ENCODE measurements at places on chromosomes 5 and 9. TPM values are rescaled to one million over a fixed set of nuclear protein-coding genes. Genes with fewer than 3 reads are reported as not detected.

The TRIP13 gene
- total RNA-seq: 1.0 TPM

The ZNF483 gene
- 21.2 TPM for total RNA-seq

DNA sequence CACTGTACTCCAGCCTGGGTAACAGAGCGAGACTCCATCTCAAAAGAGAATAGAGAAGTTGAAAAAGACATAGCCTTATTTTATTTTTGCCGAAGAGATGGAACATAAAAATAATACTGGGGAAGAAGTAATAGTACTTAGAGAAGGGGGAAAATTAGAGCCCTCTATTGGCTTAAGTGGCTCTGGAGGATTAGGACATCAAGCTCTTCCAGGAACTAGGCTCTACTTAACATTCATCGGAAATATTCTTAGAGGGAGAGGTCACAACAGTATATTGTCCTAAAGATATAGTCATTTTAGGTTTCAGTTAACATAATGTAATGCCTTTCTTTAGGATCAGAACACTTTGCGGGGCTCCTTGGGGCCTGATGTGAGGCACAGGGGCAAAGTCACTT is 86.0 kb upstream of the PLPP1 start:
- H3K4me3 ChIP-seq: no peak overlapping the region
- H3K27me3 ChIP-seq: no peaks in the 10 kb centered on the region
- H3K4me1 ChIP-seq: no peaks in the 10 kb centered on the region
- H3K27ac ChIP-seq: no peak overlapping the region
- peaks cover 2% of the 10 kb centered on the region for H3K36me3 ChIP-seq
- DNase-seq: no peak

- no peak overlapping the region for H3K4me3 ChIP-seq
- H3K4me1 ChIP-seq: peaks cover 7% of the 10 kb centered on the region
- no peak for DNase-seq
- peaks cover 2% of the 10 kb centered on the region for H3K36me3 ChIP-seq
- peak overlapping the region; percentile 60 for H3K27ac ChIP-seq
- no peaks in the 10 kb centered on the region for H3K27me3 ChIP-seq
Observed at GRCh38 chr9:4927043-4927471, 58.0 kb upstream of the JAK2 start.

DNA sequence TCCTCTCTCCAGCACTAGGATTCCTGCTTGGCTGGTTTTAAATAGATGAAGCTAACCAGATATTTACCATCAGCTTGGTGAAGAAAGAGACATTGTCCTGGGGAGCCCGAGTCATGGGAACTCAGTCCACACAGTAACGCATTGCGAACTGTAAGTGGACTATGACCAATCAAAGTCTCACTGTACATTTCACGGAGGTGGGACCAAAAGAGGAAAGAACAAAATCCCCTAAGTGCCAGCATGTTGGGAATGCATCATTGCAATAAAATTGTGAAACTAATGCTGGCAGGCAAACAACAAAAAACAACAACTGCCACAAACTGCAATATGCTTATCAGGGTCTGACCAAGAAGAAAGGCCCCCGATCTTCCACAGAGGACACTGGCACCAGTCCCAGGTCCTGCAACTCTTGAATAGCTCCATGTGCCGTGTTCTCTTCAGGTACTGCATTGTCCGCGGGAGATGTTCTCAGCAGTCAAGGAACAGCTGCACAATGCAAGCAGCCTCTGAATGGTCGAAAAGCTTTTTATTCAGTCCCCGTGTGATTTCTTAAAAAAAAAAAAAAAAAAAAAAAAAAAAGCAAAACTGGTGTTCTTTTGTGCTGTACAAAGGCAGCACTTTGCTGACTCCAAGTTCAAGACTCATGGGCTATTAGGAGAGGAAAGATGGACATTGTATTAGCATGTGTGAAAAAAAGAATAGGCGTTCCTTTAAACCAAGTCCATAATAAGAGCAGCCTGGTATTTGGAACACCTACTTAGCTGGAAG is 38.1 kb downstream of the SEMA6A start:
- H3K4me3 ChIP-seq: no peak overlapping the region
- no peak overlapping the region for H3K27ac ChIP-seq
- no peaks in the 10 kb centered on the region for H3K27me3 ChIP-seq
- no peak for DNase-seq
- H3K36me3 ChIP-seq: no peaks in the 10 kb centered on the region

DNA sequence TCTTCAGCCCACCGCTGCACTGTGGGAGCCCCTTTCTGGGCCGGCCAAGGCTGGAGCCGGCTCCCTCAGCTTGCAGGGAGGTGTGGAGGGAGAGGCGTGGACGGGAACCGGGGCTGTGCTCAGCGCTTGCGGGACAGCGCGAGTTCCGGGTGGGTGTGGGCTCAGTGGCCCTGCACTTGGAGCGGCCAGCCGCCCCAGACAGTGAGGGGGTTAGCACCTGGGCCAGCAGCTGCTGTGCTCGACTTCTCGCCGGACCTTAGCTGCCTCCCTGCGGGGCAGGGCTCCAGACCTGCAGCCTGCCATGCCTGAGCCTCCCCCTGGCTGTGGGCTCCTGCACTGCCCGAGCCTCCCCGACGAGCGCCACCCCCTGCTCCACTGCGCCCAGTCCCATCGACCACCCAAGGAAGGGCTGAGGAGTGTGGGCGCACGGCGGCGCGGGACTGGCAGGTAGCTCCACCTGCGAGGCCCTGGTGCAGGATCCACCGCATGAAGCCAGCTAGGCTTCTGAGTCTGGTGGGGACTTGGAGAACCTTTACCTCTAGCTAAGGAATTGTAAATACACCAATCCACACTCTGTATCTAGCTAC is 92.9 kb upstream of the MAST4 start:
- no peak overlapping the region for H3K27ac ChIP-seq
- H3K27me3 ChIP-seq: no peaks in the 10 kb centered on the region
- no peak overlapping the region for H3K4me3 ChIP-seq
- H3K36me3 ChIP-seq: no peaks in the 10 kb centered on the region
- H3K4me1 ChIP-seq: no peaks in the 10 kb centered on the region
